ENCODE measurements at places on chromosomes 11 and 22.

- DNase-seq = no peak
These were observed 855.0 kb downstream of the METTL15 start for GRCh38 chr11:28963187-28963586.

GRCh38 chr22:19488884-19489843 is 9.4 kb downstream of the CDC45 start:
- DNase-seq = no peak

DNA sequence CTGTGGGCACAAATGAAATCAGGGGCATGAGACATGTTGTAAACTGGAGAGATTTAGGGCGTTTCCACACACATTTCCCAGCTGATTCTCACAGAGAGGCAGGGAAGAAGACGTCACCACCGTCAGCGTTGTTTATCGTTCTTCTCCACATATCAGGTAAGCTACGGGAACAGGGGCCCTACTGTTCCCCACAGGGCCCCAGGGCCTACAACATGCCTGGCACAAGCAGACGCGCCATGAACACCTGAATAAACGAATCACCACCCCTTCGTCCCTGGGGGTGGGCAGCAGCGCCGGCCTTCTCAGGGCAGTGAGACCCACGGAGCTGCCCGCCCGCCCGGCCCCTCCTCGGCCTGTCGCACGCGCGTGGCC is 342 bp downstream of the EFCAB6 start:
- DNase-seq = no peak

DNA sequence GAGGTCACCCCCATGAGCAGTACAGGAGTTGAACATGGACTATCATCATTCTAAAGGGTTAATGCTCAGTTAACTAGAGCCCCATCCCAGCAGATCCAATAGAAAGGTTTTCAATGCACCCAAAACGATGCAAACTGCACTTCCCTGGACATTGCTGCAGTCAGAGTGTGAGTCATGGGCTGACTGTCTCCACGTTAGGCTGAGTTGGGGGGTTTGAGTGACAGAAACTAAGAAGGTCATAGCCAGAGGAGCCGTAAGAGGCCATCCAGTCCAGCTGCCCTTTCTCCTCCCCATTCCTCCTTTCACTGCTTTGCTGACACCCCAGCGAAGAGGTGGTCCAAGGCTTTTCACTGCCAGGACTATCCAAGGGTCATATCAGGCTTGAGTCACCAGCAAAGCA is 10.5 kb upstream of the OR2AT4 start:
- DNase-seq = no peak

GRCh38 chr11:73753938-73754337 is 6.9 kb downstream of the RAB6A start:
- DNase-seq = no peak

- DNase-seq = peak; percentile 85
These were observed 12.3 kb upstream of the HDHD5 start for GRCh38 chr22:17171153-17172028.

DNA sequence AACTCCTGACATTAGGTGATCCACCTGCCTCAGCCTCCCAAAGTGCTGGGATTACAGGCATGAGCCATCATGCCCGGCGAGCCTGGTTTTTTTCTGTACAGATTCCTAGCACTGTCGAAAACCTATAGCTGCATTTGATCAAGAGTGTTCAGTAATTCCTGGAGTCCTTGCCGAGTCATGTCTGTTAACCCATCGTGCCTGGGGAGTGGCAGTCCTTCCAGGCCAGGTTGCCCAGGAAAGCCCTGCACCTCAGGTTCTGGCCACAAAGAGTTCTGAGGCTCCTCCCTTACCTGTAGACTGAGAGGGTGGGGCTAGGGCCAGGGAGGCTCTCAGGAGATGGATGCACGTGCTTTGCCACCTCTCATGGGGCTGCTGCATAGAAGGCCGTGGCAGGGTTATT is 17.0 kb downstream of the YDJC start:
- DNase-seq = no peak

GRCh38 chr11:87092567-87092966 is 54.8 kb downstream of the TMEM135 start:
- no peak for DNase-seq

DNA sequence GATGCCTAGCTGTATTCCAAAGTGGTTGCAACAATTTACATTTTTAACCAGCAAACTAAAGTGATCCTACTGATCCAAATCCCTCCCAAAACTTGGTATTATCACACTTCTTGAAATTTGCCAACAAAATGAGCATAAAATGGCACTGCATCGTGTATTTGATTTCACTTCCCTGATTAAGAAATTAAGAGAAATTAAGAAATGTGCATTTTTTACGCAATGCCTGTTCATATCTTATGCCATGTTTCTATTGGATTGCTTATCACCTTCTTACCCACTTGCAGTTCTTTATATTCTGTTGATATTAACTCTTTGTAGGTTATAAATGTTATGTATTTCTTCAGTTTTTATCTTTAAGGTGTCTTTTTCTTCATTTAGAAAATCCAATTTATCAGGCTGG is 80.6 kb downstream of the DENND5A start:
- no peak for DNase-seq

DNA sequence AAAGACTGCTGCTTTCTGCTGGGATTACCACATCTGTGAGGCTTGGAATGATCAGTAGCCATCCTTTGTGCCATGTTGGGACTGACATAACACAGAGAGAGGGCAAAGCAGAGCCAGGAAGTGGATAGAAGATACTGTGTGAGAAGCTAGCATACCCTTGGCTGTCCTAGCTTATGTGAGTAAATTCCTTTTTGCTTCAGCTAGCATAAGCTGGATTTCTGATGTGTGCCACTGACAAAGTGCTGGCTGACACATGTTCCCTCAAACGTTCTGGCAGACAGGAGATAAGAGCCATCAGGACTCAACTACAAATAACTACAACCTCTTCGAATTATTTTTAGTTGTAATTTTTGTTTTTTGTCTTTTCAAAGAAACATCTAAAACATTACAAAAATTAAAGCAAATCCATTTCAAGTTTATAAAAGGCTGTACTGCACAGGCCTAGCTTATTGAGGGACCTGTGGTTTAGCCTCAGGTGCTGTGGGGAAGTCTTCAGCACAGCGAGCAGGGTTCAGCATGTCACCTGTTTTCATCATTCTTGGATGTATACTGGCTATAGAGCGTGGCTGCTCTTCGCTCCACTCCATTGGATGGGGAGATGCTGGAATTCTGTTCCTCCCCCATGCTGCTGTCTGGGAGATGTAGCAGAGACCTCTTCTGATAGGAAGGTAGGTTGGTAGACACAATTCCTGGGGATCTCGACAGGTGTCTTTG is 120.9 kb downstream of the SWAP70 start:
- DNase-seq = no peak

GRCh38 chr11:105045676-105046296 is 651 bp upstream of the CARD16 start:
- no peak for DNase-seq

GRCh38 chr11:119373921-119374631 is 7.4 kb downstream of the USP2 start:
- peak; percentile 81 for DNase-seq

DNA sequence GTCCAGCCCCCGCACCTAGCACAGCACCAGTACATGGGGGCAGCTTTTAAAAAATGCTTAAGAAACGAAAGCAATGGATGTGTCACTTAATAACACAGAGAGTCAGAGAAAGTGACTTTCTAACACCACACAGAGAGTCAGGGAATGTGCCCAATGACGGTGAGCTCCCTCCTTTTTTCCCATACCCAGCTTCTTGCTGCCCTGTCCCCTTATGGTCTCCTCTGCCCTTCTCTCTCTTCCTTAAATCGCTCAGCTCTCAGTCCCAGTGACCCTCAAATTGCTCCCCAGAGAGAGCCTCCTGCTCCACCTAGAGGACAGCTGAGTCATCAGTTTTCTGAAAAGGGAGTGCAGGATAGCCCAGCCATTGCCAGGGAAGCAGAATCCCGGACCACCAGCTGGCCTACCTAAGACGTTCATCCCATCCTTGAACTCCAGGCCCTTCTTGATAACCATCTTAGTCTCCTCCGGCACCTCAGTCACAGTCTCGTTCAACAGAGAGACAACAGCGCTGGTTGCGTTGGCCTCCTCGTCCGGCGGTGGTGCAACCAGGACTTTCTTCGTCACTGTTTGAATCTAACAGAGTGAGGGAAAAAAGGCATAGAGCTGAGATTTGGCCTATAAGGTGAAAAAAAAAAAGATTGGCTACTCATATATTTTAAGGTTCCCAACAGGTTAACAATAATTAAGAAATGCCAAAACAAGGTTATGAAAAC is 113.5 kb downstream of the SLC1A2 start:
- no peak for DNase-seq

GRCh38 chr22:37507731-37508130 is 11.5 kb downstream of the CARD10 start:
- DNase-seq = no peak

GRCh38 chr22:43720716-43721115 is 91.4 kb downstream of the EFCAB6 start:
- DNase-seq = no peak
